Left renal pelvis (tissue), 4 donors: ENCODE measurements at places on chromosomes 6 and 20.

GRCh38 chr20:46970937-46971630, 76.4 kb downstream of the EYA2 start:
- DNase-seq = no peak

DNA sequence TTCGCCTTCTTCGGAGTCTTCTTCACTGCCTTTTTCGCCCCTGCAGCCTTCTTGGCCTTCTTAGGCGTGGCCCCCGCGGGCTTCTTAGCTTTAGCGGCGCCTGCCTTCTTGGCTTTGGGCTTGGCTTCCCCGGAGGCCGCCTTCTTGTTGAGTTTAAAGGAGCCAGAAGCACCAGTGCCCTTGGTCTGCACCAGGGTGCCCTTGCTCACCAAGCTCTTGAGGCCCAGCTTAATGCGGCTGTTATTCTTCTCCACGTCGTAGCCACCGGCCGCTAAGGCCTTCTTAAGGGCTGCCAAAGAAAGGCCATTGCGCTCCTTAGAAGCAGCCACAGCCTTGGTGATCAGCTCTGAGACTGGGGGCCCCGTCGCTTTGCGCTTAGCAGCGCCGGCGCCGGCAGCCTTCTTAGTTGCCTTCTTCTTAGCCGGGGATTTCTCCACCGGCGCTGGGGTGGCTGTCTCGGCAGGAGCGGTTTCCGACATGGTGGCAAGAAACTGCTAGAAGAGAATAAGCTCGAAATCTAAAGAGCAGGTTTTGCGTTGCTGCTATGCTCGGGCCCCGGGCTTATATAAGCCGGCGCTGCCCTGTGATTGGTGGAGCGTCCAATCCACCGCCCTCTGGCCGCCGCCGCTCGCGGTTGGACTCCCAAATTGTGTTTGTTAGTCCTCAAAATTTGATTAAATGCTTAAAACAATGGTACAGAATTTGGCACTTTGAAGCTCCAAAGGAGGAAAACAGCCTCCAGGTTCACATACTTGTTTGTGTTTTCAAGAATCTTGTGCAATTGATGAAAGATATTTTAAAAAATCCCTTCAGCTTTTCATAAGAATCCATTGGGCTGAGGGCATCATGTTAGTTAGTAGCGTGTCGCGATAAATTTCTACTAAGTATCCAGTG, 44.9 kb downstream of the OR2B2 start:
- no peak for DNase-seq

GRCh38 chr20:23391707-23392310, 29.5 kb downstream of the NAPB start:
- no peak for DNase-seq

DNA sequence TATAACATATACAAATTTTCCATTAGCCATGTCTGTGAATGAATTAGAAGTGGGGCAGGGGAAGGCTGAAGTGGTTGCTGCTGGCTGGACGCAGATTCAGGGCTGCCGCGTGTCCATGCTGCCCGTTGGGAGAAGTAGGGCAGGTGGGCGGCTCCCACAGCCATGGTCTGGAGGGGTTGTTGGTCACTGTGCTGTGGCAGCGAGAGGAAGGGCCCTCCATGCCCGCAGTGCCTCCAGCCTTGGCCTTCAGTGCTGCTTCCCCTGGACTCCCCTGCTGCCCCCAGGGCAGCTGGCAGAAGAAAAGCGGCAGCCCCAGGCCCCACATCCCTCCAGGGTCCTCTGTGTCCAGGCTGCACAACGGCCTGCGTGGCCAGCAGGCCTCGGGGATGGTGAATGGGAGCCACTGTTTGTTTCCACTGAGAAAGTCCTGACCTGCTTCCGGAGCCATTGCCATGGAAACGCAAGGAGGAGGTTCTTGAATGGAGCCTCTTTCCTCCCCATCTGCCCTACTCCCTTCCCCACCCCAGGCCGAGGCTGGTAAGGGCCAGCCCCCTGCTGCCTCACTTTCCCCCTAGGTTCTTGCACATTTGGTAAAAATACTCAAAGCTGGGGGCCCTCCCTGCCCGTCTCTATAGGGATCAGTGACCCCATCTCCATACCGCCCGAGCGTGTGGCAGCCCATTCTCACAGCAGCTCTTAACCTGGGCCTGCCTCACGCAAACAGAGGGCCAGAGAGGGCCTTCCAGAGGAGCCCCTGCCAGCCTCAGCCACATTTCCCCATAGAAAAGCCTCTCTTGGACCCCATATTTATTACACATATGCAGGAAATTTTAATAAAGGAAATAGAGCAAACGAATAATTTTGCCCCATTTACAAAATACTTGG, 113.3 kb downstream of the SASH1 start:
- no peak for DNase-seq

DNA sequence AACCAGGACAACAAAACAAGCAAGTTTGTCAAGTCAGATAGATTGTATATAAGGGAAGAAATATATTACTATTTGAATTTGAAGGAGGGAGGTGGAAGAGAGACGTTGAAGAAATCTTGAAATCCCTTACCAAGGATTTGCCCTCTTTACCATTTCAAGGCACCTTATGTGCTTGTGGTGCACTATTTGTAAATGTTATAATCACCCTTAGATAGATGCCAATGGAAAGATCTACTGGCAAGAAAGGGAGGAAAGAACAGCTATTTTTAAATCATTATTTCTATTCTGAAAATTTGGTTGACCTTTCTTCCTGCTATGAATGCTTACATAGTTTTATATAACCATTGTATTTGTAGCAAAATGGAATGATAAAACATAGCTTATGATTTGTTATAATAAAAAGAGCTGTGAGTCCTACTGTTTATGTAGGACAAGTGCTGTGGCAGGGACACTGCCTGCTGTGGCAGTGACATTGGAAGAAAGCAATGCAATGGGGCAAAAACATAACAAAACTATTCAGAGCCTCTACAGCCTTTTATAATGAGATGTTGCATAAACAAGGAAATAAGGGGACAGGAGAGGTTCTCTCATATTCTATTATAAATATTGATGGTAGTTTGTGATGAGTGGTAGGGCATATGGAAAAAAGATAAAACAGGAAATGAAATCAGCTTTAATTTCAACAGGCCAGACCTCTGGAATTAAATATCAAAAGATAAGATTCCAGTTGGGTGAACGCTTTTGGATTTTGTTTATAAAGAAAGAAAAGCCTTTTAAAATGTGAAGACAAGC, 1145.2 kb upstream of the GJE1 start:
- DNase-seq = no peak

DNA sequence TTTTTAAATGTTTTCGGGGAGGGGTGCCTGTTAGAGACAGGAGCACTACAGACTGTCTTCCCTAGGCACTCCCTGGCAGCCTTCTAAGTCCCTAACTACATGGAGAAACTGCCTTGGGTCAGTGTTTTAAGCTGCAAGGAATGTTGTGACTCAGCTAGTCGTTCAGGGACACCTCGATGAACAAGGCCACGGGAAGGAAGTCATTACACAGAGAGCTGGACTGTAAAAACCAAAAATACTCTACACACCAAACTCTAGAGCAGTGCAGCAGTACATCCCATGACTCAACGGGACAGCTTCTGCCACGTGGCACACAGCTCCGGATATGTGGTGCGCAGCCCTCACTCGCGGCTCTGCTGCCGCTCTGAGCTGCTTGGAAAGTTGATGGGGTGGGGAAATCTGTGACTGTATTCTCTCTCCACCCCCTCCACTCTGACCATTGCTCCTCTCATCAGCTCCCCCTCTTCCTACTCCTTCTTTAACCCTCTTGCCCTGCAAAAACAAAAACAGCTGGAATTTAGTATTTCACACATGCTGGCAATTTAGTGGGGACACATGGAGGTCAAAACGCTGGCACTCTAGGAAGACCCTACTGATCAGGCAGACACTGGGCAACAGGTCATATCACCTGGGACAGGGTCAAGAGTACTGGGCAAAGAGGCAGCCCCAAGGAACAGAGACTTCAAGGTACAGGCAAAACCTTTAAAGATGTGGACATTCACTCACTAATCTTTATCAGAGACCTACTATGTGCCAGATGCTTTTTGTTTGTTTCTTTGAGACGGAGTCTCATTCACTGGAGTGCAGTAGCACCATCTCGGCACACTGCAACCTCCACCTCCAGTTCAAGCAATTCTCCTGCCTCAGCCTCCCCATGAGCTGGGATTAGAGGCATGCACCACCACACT, 10.9 kb upstream of the LPIN3 start:
- no peak for DNase-seq

- DNase-seq = no peak
Observed at GRCh38 chr6:144217797-144218196, 67.3 kb upstream of the UTRN start.

GRCh38 chr6:114432400-114432799, 89.6 kb upstream of the HS3ST5 start:
- no peak for DNase-seq

DNA sequence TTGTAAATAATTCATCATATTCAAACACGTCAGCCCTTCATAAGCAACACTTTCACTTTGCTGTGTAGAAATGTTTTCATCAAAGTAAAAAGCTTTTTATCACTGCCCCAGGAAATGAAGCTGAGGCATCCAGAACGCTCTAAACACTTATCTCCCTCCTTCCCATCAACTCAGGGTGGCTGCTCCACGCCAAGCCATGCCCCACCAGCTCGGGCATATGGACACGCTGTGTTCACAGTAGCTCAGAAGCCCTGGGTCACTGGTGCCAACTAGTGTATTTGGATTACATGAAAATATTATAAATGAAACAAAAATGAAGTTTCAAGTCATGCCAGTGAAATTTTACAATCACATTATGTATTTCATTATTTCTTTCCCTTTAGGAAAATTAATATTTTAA, 10.3 kb downstream of the PDE10A start:
- no peak for DNase-seq

- DNase-seq = no peak
Observed at GRCh38 chr6:47258724-47259347, 50.9 kb downstream of the TNFRSF21 start.
